B cell (primary cell): ENCODE measurements at places on chromosomes 16 and 17. TPM values are rescaled to one million over a fixed set of nuclear protein-coding genes. Genes with fewer than 3 reads are reported as not detected.

- peak; percentile 75 for DNase-seq
Observed at GRCh38 chr17:57747221-57748017, 2.3 kb upstream of the CCDC182 start.

Gene TEX19
- not detected in 2 replicates for polyA plus RNA-seq

DNA sequence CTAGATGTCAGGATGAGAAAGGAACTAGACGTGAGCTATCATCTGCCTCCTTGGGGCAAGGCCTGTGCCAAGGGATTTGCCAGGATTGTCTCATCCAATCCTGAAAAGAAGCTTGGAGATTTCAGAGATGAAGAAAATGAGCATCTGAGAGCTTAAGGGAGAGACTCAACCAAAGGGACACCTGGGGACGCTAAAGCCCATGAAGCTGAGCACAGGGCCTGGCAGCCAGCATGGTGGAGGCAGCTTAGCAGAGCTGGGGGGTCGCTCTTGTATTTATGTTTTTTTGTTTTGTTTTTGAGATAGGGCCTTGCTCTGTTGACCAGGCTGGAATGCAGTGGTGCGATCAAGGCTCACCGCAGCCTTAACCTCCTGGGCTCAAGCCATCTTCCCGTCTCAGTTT lies 18.4 kb upstream of the GLIS2 start:
- no peak for DNase-seq

DNA sequence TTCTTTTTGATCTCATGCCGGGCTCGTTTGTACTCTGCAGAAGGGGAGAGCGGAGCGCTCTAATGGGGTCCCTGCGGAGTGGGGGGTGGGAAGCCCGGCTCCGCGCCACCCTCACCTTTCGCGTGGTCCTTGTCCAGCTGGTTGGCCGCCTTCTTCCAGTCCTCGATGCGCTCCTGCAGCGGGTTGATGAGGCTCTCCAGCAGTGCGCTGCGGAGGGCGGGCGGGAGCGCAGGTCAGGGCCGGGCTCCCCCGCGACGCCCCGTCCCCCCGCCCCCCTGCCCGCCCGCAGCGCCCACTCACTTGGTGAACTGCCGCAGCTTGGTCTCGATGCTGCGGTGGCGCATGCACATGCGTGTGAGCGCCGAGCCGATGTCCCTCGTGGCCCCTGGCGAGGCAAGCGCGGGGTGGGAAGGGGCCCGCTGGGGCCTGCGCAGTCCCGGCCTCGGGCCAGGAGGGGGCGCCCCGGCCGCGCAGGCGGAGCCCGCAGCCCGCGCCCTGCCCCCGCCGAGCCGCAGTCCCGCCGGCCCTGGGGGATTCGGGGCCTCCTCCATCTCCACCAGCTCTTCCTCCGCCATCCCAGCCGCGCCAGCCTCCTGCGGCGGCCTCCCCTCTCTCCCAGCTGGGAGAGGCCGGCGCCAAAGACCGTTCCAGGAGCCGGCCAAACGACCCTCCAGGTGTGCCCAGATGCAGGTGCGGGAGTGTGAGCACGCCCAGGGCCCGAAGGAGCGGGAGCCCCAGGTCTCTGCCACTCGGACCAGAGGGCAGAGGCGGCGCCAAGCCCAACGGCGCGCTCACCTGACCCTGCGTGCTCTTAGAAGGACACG lies 6.0 kb downstream of the MTSS2 start:
- DNase-seq: no peak

- DNase-seq: peak; percentile 63
Observed at GRCh38 chr16:17302214-17302613, 168.5 kb downstream of the XYLT1 start.

Gene DPEP1
- not detected in 2 replicates for polyA plus RNA-seq

GRCh38 chr17:10156948-10157607 lies 41.3 kb downstream of the GAS7 start:
- peak; percentile 83 for DNase-seq

DNA sequence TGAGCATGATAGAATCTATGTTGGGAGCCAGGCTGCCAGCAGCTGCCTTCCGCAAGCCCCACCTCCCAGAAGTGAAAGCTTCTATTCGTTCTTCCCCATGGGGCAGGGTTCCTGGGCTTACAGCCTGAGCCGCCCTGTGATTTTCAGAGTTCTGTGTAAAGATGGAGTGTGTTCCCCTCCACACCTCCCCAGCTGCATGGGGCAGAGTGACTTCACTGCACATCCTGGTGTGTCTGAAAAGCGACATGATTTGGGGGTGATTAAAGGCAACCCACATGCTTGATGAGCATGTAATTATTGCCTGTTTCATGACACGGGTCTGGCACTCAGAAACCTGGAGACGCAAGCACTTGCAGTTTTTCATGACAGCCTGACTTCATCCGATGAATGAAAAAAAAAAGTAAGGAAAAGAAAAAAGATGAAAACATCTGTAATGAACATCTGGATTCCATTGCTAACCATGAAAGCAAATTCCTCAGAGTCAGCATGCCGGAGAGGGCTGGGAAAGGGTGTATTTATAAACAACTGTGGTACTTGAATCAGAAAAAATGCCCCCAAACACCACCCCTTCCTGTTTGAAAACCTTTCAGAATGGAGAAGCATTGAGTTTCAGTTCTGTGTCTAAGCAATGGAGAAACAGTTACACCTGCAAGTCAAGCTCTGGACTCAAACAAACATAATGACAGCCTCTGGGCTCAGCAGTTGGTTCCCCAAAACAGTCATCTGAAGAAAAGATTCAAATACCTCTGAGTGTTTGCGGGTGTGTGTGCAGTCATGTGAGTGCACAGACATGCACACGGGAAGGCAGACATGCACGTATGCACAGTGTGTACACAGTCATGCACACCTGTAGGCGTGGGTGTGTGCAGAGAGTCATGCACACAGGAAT lies 266.0 kb downstream of the ENGASE start:
- peak; percentile 89 for DNase-seq

GRCh38 chr16:65038100-65038499 lies 83.8 kb downstream of the CDH11 start:
- DNase-seq: no peak

DNA sequence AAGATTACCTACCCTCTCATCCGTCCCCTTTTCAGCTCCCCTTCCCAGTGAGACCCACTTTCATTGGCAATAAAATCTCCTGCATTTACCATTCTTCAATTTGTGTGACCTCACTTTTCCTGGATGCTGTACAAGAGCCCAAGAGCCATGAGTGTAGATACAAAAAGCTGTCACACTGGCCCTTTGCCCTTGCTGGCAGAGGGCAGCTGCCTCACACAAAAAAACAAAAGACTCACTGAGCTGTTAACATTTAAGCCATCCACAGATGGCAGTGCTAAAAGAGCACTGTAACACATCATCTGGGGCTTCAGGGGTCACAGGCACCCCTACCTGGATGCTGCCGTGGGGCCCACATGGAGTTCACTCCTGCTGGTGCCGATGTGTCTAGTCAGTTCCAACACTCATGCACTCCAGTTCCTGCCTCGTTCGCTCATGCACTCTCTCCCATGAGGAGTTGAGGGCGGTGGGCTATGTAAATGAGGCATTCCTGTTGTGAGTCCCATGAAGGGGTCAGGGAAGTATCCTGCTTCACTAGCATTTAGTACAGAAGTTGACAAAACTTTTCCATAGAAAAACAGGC lies 123.1 kb downstream of the CA10 start:
- DNase-seq: no peak

Gene LRRC45
- polyA plus RNA-seq: 19.6 and 20.4 TPM in 2 replicates

DNA sequence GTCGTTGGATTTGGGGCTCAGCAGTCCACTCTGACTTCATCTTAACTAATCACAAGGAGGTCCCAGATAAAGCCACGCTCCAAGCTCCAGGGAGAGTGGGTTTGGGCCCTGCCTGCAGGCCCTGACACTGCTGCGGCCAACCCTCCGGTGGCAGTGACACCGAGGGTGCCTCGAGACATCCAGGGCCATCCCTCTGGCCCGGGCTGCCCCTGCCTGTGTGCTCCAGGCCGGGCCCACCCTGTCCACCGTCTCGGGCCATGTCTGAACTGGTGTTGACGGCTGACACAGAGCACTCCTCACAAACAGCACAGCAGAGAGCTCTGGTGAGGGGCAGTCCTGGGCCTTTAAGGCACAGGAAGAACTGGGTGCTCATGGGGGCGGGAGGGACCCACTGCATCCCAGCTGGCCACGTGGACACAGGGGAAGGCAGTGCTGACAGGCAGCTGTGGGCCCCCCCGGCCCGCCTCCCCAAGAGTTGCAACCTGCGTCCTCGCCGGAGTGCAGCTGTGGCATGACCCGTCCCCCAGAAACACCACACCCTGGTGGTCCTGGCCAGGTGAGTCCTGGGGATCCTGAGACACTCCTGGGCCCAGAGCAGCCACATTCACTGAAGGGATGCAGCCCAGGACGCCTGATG lies 80.0 kb downstream of the LMF1 start:
- no peak for DNase-seq

Gene ITGAE
- polyA plus RNA-seq: 83.7 and 95.6 TPM in 2 replicates

- no peak for DNase-seq
Observed at GRCh38 chr17:11330826-11331225, 89.8 kb downstream of the SHISA6 start.

- no peak for DNase-seq
Observed at GRCh38 chr16:65453646-65454045, 331.8 kb upstream of the CDH11 start.
